ENCODE measurements at places on chromosomes 16 and 17.

GRCh38 chr16:31714903-31715504, 158.6 kb upstream of the ZNF267 start:
- DNase-seq, result no peak

- DNase-seq, result no peak
These were observed 10.6 kb upstream of the AATK start for GRCh38 chr17:81176666-81177065.

DNA sequence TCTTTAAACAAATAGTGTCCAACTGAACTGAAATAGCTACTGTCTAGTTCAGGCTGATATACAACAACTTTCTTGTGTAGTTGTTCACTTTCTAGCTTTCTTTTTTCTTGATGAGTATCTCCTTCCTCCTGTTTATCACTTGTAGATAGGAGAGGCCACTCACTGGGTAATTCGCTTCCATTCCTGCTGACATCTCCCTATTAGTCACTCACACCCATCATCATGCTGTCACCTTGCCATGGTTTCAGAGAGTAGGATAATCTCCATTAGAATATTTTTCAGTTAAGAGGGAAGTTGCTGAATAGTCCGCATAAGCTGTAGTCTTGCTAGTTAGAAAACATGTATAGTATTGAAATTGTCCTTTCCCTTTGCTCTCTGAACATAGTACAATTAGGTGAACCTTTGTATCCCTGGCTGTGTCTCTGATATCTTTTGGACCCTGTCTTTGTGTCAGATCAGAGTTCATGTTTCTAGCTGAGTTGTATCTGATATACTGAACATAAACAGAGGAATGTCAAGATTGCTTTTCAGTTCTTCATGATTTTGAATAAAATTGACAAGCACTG, 64.4 kb upstream of the RASL10B start:
- DNase-seq, result no peak

DNA sequence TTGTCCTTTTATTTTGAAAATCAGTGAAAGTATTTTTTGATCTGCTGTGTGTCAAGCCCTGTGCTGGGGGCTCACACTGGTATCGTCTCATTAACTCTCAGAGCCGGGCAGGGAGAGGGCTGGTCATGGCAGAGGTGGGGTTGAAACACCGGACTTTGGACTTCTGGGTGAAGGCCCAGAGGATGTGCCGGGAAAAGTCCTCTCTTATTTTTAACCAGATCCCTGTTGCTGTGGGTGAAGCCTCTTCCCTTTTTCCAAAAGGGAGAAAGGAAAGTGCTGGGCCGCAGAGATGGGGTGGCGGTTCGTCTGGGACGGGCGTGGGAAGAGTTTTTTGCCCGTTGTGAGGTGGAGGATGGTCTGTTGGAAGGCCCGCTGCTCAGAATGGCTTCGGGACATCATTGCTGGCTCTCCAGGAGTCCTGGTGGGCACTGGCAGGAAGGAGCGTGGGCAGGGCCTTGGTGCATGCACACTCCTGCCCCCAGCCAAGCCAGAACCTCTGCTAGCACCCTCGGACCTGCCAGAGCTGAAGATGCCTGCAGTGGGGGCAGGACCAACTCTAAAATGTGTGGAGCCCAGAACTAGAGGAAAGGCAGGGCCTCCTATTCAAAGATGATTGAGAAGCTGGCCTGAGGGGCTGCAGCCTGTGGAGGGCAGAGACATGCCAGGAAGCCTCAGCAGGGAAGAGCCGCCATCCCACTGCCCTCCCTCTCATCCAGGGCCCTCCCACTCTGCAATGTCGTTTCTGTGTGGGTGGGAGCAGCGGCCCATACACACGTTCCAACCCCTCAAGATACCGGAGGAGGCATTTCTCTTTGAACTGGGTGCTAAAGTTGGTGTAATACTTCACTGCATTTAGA, 213.2 kb downstream of the CCDC182 start:
- no peak for DNase-seq

DNA sequence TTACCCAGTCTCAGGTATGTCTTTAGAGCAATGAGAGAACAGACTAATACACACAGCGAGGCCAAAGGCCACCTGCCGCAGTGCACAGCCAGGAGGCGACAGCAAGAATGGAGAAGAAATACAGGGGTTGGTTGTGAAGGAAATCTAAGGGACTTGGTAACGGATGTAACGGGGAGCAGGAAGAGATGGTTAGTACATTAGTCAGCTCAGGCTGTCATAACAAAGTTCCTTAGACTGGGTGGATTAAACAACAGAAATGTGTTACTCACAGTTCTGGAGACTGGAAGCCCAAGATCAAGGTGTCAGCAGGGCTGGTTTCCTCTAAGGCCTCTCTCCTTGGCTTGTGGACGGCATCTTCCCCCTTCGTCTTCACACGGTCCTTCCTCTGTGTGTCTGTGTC, 47.1 kb downstream of the TVP23C start:
- DNase-seq, result no peak

GRCh38 chr16:1057252-1057932, 15.2 kb upstream of the SSTR5 start:
- peak; percentile 65 for DNase-seq

DNA sequence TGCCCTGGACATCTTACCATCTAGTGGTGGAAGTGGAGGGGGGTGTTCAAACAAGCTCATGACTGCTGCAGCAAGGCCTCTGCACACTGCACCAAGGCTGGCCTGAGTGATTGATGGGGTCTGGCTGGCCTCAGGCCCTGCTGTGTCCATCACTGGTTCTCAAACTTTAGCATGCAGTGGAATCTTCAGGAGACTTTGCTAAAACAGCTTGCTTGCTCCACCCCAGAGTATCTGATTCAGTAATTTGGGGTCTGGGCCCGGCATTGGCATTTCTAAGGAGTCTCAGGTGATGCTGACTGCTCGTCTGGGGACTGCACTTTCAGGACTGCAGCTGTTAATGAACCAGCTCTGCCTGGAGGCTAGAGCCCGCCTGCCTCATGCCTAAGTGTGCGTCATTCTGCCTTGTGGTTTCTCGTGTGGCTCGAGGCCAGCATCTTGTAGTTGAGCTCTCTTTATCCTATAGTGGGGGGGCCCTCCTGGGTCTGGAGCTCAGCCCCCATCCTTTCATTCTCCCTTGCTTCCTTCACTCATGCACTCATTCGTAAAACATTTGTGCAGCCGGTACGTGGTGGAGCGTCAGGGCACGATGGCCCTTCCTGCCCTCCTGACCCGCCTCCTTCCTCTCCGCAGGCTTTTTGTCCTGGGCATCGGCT, 4.1 kb downstream of the MGAT5B start:
- DNase-seq, result no peak

DNA sequence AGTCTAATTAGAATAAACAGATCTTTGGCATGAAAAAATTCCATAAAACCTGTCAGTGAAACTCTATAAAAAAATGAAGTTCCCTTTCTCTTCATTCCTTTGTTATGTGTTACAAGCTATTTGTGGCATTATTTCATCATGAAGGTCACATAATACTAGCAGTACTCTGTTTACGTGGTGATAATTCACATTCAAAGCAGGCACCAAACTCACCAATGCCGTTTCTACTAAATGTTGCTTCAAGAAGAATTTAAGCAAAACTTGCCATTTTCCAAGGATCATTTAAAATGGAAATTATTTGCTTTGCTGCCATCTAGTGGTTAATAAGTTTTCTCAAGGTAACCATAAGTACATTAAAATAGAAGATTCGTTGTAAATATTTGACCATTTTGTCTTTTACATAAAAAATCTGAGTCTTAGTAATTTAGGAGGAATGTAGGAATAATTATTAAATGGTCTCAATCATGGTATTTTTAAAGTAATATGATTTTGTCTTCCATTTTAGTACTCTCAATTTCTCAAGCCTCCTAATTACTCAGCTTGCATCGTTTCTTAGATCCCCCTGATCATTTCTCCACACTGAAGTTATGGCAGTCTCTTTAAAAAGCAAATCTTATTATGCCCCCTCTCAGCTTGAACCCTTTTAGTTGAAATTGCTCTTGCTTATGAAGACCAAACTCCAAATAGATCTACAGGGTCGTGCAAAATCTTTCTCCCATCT, 80.8 kb downstream of the OMG start:
- DNase-seq, result no peak

DNA sequence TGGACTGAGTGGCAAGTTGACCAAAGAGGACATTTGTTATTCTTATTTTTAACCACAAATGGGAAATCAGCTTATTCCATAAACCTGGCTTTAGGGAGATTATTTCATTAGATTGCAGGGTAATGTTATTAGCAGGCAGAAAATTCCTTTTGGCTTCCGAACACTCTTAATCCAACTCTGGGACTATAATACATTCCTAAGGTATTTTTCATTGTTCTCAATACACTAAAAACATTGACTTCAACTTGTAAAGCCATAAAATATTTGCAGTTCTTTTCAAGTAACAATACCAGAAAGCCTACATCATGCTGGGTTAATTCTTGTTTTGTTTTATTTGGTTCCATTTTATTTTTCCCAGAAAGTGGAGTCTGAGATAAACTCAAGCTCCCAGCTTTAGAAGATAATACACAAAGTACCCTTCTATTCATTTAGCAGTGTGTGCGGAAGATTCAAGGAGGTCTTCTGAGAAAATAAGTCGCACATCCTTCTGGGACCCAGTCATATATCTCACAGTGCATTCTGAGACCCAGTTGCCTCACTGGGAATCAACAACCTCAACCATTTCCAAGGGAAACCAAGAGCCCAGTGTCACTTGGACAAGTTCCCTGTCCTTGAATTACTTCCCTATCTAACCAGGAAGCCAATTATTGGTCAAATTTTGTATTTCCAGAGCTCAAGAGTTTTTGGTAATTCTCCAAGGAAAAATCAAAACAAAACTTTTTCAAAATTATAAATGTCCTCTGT, 389.6 kb upstream of the DYNLRB2 start:
- no peak for DNase-seq

- no peak for DNase-seq
These were observed 5.3 kb downstream of the PRR15L start for GRCh38 chr17:47952171-47953021.

GRCh38 chr17:81184555-81184954, 18.5 kb upstream of the AATK start:
- no peak for DNase-seq

GRCh38 chr16:4762205-4762604, 4.8 kb downstream of the ZNF500 start:
- DNase-seq, result no peak

DNA sequence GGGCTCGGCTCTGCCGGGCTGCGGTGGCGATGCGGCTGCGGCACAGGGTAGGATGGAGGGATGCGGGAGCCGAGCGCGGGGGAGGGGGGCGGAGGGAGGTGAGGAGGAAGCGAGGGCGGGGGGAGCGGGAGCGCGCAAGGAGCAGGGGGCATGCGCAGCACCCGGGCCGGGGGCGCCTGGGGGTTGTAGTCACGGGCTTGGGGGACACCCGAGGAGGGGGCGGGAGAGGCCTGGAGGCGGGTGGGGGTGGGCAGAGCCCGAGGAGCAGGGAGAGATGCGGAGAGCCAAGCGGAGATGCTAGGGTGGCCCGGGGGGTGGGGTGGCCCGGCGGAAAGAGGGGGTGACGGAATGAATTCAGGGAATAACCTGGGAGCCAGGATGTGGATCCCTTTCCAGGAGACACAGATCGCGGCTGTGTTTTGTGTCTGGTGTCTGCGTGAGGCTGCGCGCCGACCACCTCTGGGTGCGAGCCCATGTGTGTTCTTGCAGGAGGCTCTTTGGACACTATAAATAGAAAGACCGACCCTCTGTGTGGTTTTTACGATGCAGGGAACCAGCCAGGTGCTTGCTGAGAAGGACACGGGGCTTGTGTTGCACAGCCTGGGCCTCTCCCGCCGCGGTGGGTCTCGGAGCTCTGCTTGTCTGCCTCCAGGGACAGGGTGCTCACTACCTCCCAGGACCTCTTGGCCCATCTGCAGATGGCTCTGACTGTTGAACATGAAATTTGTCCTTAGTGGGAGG, at the start of gene STX1B:
TSS of gene STX1B (minus strand) at position 54 of the 741 bp plus-strand sequence. CDS start 242 bp downstream, outside the sequence.
- DNase-seq, result peak; percentile 40

DNA sequence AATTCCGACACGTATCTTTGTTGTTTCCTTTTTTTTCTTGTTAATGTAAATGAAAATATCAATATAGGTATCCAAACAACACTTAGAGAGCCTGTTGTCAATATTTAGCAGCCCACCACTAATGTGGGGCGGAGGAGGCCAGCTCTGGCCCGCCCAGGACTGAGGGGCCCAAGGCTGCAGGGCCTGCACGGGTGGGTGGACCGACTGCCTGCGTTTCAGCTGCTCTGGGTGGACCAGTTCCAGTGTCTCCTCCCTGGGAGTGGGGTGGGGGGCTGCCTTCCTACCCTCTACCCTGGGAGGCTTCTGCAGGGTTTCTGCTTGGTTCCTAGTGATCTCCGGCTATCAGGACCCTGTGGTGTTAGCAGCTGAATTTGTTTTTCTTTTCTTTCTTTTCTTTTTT, 15.9 kb upstream of the ADGRG1 start:
- no peak for DNase-seq

GRCh38 chr17:77925831-77926543, 32.5 kb upstream of the TNRC6C start:
- DNase-seq, result no peak

DNA sequence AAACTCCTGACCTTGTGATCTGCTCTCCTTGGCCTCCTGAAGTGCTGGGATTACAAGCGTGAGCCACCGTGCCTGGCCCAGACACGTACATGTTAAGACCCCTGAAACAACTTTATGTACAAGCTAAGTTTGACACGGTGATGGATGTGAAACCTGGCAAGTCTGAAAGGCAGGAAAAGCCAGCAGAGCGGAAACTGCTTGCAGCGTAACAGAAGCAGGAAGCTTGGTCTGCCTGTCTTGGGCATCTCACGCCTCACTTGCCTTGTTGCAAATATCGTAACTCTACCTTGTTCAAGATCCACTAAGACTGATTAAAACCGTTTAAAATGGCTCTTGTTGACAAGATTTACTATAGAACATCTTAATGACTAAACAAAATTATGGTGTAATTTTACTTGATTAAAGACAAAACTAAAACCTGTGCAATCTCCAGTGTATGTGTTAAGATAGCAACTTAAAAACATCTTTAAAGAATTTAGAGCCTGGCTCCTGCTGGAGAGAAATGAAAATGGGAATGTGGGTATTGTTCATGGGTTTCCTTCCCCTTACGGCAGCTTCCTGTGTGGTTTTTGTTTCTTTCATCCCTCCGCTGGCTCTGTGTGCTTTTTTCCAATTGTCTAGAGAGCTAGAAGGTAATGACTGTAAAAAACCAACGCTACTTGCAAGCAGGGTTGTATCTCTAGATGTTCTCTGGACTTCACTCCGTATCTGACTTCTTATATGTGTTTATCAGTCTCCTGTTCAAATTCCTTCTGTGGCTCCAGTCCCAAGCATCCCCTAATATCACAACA, 477.6 kb downstream of the XYLT1 start:
- DNase-seq, result no peak

DNA sequence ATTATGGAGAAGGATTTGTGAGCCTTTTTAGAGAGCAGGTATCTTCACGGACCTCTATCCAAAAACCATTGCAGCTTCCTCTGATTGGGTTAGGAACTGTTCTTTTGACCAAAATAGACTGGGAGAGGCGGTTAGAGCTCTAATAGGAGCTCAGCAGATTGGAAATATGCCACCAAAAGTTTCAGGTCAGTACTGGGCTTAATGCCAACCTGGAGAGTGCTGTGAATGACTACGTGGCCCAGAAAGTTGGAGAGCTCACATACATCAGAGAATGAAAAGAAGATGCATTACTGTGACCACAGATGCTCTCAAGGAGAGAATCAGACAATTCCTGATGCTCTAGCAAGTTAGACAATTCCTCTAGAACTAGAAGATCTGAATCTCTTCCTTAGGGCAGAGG, 86.5 kb downstream of the ABCA8 start:
- no peak for DNase-seq

Data from stimulated activated CD4-positive, alpha-beta T cell treated with anti-CD3 and anti-CD28 coated beads, Interleukin-15, amount 100 ng/mL, for 1 hour (primary cell).